Heart left ventricle (tissue), 16 donors: ENCODE measurements at places on chromosomes 3 and 15.
A peak's percentile ranks its signal among the peaks of the same experiment; 100 is the strongest.

DNA sequence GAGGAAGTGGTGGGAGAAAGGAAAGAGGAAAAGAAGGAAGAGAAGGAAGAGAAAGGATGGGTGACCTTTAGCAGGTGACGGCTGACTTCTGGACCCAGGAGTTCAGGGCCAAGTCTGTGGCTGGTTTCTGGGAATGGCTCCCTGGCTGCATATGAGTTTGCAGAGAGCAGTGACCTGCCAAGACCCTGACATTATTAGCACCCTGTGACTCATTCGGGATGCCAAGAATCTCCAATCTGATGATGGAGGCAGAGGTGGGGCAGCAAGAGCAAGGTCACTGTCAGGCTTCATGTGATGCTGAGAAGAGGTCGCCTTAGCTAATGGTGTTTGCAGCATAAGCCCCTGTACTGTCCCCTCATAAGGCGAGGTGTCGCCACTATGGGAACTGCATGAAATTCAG, 42.6 kb downstream of the MYZAP start:
- no peak overlapping the region for H3K4me3 ChIP-seq
- no peaks in the 10 kb centered on the region for H3K27me3 ChIP-seq
- H3K4me1 ChIP-seq: peaks cover 16% of the 10 kb centered on the region
- peak; percentile 51 for DNase-seq
- peaks cover 37% of the 10 kb centered on the region for H3K36me3 ChIP-seq

DNA sequence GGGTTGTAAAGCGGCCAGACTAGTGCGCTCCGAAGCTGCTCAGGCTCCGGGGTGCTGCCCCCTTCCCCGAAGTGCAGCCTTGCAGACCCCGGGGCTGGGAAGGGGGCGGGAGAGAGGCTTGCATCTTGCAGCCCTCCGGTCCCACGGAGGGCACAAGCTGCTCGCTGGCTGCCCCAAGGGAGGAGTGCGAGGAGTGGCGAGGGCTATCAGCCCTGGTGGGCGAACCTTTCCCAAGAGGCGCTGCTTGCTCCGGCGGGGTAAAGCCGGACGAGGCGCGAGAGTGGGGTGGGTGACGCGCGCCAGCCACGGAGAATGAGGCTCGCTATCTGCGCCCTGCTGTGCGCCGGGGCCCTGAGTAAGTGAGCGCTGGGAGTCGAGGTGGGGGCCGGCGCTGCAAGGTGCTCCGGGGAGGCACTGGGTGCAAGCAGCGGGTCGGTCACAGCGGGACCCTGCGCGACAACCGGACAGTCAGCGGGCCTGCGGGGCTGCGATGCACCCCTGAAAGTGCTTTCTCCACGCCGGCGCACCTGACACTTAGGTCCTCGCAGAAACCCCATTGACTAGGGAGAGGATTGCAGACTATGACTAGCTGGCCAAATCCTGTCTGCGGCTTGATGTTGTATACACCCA, 12.7 kb upstream of the TOPBP1 start:
- peak overlapping the region; percentile 33 for H3K4me3 ChIP-seq
- DNase-seq: no peak
- no peak overlapping the region for H3K27ac ChIP-seq
- H3K27me3 ChIP-seq: peaks cover 28% of the 10 kb centered on the region
- no peaks in the 10 kb centered on the region for H3K4me1 ChIP-seq
- H3K36me3 ChIP-seq: no peaks in the 10 kb centered on the region

GRCh38 chr3:37499061-37499785, 324.8 kb upstream of the LRRFIP2 start:
- H3K36me3 ChIP-seq: no peaks in the 10 kb centered on the region
- no peak overlapping the region for H3K4me3 ChIP-seq
- H3K27ac ChIP-seq: no peak overlapping the region
- no peak for DNase-seq

GRCh38 chr15:35838424-35839111, 292.6 kb upstream of the DPH6 start:
- no peak overlapping the region for H3K4me3 ChIP-seq
- no peak for DNase-seq
- H3K27me3 ChIP-seq: no peaks in the 10 kb centered on the region
- H3K27ac ChIP-seq: no peak overlapping the region

DNA sequence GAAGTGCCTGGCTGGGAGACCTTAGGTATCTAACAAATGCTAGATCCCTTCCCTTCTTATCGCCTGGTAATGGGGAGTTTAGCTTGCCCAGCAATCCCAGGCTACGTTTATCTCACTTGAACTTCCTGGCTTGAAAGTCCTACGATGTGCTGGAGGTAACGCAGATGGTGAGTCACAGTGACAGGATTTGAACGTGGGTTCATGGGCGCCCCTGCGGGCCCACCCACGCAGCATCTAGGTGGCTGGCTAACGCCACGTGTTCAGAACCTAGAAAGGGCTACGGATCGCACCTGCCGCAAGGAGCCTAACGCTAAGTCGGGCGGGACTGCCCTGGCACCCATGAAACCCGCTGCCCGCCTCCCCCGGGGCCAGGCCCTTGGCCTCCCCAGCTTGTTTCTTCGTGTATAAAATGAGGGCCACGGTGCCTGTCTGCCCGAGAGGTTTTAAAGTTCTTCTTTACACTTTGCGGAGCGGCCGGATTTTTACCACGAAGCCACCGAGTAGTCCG, 600 bp upstream of the USP3 start:
- peak overlapping the region; percentile 54 for H3K4me3 ChIP-seq
- peak; percentile 76 for DNase-seq
- H3K27ac ChIP-seq: peak overlapping the region; percentile 97
- no peaks in the 10 kb centered on the region for H3K36me3 ChIP-seq
- peaks cover 28% of the 10 kb centered on the region for H3K4me1 ChIP-seq

GRCh38 chr3:38576131-38576525, 73.4 kb downstream of the SCN5A start:
- peak overlapping the region; percentile 91 for H3K27ac ChIP-seq
- no peaks in the 10 kb centered on the region for H3K27me3 ChIP-seq
- H3K36me3 ChIP-seq: no peaks in the 10 kb centered on the region
- peaks cover 34% of the 10 kb centered on the region for H3K4me1 ChIP-seq
- no peak for DNase-seq
- no peak overlapping the region for H3K4me3 ChIP-seq

DNA sequence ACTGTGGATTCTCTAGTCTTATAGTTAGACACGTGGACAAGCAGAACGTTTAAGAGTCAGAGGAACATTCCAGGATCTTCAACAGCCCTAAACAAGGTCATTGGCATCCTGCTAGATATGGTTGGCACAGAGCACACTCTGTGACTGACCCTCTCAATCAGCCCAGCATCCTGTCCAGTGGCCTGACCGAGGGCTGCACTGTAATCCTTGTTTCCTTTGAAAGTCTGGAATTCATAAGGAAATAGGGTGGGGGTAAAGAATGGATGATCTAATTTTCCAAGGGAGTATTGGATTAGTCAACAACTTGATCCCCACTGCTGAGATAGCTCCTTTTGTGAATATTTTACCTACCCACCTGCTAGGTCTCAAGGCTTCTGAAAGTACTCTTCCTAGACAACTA, 94.5 kb upstream of the DLG1 start:
- H3K36me3 ChIP-seq: no peaks in the 10 kb centered on the region
- H3K27me3 ChIP-seq: no peaks in the 10 kb centered on the region
- no peak overlapping the region for H3K4me3 ChIP-seq

GRCh38 chr3:173584093-173584837, 186.7 kb downstream of the NLGN1 start:
- H3K36me3 ChIP-seq: no peaks in the 10 kb centered on the region
- peak overlapping the region; percentile 48 for H3K4me3 ChIP-seq
- H3K27me3 ChIP-seq: no peaks in the 10 kb centered on the region
- no peak for DNase-seq

GRCh38 chr3:129119365-129120100, 2.1 kb downstream of the RAB43 start:
- no peak overlapping the region for H3K4me3 ChIP-seq
- H3K4me1 ChIP-seq: peaks cover 39% of the 10 kb centered on the region
- no peaks in the 10 kb centered on the region for H3K27me3 ChIP-seq
- peak overlapping the region; percentile 84 for H3K27ac ChIP-seq
- no peak for DNase-seq
- H3K36me3 ChIP-seq: peaks cover 24% of the 10 kb centered on the region

GRCh38 chr3:134430950-134431445, 54.8 kb downstream of the ANAPC13 start:
- H3K27ac ChIP-seq: no peak overlapping the region
- no peak overlapping the region for H3K4me3 ChIP-seq
- DNase-seq: no peak
- no peaks in the 10 kb centered on the region for H3K27me3 ChIP-seq
- no peaks in the 10 kb centered on the region for H3K36me3 ChIP-seq

GRCh38 chr3:25171897-25172296, 256.2 kb upstream of the RARB start:
- H3K4me3 ChIP-seq: no peak overlapping the region
- H3K27ac ChIP-seq: no peak overlapping the region
- H3K36me3 ChIP-seq: no peaks in the 10 kb centered on the region
- no peak for DNase-seq
- no peaks in the 10 kb centered on the region for H3K27me3 ChIP-seq
- no peaks in the 10 kb centered on the region for H3K4me1 ChIP-seq

DNA sequence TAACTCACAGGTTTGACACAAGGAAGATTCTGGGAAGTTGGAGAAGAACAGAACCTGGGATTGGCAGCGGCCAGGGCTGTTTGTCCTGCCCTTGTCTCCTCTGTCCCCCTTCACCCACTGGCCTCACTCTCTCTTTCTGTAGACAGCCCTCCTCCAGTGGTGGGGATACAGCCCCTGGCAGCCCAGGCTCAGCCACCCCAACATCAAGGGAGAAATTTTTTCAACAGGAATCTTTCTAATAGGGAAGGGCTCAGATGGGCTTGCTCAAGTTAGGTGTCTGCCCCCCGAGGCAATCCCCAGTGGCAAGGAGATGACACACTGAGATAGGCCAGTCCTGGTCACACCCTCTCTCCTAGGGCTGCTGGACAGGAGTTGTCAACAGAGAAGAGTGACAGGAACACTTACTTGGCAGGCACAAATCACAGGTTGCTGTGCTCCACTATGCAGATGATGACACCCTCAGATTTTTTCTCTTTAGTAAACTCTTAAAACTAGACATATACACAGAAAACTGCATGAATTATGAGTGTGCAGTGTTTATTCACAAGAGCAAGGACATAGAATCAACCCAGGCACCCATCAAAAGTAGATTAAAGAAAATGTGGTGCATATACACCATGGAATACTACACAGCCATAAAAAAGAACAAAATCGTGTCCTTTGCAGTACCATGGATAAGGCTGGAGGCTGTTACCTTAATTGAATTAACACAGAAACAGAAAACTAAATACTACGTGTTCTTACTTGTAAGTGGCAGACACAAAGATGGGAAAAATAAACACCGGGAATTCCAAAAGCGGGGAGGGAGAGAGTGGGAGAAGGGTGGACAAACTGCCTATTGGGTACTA, 36.3 kb downstream of the PLA2G4D start:
- no peak for DNase-seq
- peaks cover 4% of the 10 kb centered on the region for H3K4me1 ChIP-seq
- no peak overlapping the region for H3K4me3 ChIP-seq
- H3K27ac ChIP-seq: no peak overlapping the region
- no peaks in the 10 kb centered on the region for H3K27me3 ChIP-seq

DNA sequence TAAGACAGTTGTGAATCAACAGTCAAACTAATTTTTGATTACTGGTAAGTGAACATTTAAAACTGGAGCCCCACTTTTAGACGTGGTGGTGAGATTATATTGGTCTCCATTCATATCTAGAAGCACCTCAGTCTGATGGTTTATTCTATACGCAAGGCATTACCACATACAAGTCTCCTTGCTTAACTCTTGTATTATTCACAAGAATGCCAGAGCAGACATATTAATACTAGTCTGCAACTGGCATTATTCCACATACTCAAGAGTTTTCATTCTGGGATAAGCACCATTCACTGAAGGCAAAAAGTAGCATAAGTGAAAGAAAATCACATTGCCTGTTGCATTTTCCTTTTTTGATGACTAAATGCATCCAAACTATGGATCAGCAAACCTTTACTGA, 36.9 kb upstream of the MEIS2 start:
- H3K36me3 ChIP-seq: no peaks in the 10 kb centered on the region
- DNase-seq: no peak
- H3K27ac ChIP-seq: no peak overlapping the region
- no peaks in the 10 kb centered on the region for H3K27me3 ChIP-seq
- no peaks in the 10 kb centered on the region for H3K4me1 ChIP-seq
- no peak overlapping the region for H3K4me3 ChIP-seq

DNA sequence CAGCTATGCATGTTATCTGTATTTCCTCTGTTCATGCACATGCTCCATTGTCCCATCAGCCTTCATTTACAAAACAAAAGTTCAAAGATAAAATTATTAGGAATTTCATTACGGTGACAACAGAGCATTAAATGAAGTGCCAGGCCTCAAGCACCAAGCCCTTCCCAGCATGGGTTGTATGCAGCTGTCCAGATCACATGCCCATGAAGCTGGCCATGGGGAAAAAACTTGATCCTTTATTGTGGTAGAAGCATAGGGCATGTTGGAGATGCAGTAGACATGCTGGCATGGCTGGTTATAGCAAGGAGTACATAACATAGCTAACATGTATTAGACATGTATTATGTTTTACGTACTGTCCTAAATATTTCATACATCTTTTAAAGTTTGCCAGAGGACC, 4.1 kb upstream of the THRB start:
- no peaks in the 10 kb centered on the region for H3K36me3 ChIP-seq
- peaks cover 10% of the 10 kb centered on the region for H3K4me1 ChIP-seq
- no peak for DNase-seq
- H3K4me3 ChIP-seq: no peak overlapping the region
- no peaks in the 10 kb centered on the region for H3K27me3 ChIP-seq
- H3K27ac ChIP-seq: no peak overlapping the region

DNA sequence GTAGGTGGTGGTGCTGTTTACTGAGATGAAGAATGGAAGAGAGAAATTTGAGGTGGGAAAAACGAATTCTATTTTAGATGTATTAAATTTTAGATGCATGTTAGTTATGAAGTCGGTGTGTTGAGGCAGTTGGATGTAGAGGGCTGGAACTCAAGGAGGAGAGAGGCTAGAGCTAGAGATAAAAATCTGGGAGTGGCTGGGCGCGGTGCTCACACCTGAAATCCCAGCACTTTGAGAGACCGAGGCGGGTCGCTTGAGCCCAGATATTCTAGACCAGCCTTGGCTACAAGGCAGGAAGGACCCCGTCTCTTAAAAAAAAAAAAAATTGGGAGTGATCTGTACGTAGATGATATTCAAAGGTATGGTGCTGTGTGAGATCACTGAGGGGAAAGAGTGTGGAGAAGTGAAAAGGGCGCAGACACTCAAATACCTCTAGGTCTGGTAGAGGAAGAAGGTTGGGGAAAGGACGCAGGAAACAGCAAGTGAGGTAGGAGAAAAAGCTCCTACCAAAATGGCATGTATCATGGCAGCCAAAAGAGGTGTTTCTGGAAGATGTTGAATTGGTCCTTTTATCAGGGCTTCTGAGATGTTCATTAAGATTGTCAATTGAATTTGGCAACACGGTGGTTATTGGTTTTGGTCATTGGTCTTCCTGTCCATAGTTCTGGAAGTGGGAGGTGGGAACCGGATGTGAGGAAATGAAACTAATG, 1.8 kb downstream of the YEATS2 start:
- no peak for DNase-seq
- peak overlapping the region; percentile 92 for H3K27ac ChIP-seq
- no peaks in the 10 kb centered on the region for H3K36me3 ChIP-seq
- H3K4me3 ChIP-seq: no peak overlapping the region
